HFFc6 (cell line): ENCODE measurements at places on chromosomes 5 and 9. TPM values are rescaled to one million over a fixed set of nuclear protein-coding genes. Genes with fewer than 3 reads are reported as not detected.

Gene APBA1
- total RNA-seq, result 16.8 to 21.1 TPM (median 19.1 TPM) in 3 replicates

DNA sequence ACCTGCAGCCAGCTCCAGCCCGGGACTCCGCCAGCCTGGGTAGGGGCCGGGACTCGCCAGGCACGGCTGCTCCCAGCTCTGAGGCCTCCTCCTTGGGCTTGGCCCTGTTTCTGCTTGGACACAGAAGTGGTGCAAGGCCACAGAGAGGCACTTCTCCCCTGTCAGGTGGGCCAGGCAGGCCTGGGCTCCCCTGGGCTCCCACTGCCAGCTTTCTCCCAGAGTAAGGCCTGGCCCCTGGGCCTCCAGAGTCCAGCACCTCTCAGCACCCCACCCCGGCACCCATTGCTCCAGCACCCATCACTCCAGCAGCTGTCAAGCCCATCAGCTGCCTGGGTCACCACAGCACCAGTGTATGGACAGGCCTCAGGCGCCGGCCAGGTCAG lies 71.1 kb upstream of the LRRTM2 start:
- no peak for DNase-seq

GRCh38 chr5:57953792-57954191 lies 471.2 kb upstream of the ACTBL2 start:
- DNase-seq, result no peak

DNA sequence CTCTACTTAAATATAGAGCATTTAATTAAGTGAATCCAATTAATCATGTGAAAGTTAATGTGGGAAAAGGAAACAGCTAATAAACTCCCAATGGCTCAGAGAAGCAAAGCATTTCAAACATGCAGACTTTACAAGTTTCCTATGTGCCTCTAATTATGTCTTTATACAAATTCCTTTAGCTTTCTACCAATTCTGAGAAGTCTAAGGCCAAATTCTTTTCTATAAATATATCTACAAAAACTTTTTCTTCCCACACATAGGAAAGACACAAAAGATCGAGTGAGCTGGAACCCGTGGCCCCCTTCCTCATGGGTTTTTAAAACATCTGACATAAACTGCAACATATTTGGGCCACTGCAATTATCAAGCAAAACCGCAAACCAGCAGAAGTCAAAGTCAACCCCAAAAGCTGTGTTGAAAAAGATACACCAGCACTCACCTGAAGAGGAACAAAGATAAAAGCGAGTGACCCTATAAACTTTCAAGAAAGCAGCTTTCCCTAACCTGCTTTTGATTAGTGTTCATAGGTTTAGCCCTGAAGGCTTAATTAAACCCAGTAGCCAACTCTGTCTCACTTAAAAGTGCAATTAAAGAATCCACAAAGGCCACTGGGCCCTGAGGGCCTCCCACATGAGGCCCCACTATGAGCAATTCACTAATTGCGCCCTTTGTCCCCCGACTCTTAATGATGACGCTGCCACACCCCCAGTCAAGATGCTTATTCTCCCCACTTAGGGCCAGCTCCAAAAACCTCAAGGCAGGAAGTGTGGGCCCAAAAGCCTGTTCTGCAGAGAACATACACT lies 12.1 kb downstream of the SEMA5A start:
- DNase-seq, result no peak

Gene CORO2A
- 1.2 to 2.4 TPM (median 2.0 TPM) in 3 replicates for total RNA-seq

DNA sequence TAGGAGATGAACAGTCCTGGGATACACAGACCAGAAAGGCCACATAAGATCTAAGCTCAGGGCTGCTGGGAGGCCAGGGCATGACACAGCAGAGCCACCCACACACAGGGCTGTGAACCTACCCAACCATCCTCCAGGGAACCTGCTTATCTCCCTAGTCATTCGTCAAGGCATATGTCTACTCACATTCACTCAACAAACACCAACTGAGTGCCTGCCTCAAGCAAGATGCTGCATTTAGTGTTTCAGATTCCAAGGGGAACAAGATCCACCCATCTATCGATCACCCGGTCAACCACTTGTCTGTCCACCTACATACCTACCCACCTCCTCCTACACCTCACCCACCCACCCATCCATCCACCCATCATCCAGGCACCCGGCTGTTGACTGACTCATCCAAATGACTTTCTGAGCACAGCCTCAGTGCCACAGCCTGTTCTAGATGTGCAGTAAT lies 1.9 kb downstream of the DPM2 start:
- peak; percentile 25 for DNase-seq

DNA sequence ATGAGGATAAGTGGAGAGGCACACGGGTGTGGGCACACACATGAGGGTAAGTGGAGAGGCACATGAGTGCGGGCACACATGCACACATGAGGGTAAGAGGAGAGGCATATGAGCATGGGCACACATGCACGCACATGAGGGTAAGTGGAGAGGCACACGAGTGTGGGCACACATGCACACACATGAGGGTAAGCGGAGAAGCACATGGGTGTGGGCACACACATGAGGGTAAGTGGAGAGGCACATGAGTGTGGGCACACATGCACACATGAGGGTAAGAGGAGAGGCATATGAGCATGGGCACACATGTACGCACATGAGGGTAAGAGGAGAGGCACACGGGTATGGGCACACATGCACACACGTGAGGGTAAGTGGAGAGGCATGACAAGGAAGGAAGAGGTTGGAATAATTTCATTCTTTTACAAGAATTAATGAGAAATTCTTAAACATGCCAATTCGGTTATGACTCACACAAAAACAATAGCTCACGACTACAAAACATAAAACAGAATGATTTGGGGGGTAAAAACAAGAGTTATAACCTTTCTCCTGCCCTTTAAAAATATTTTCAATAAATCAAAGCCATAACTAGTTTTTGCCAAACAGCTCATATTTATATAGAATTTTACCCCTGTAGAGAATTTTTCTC lies 67.5 kb downstream of the APBA1 start:
- DNase-seq, result no peak

Gene TRIM7
- 2.0 to 7.5 TPM (median 4.4 TPM) in 3 replicates for total RNA-seq

Gene GPR151
- total RNA-seq, result not detected in 3 replicates

Gene SPATA31E1
- not detected in 3 replicates for total RNA-seq

GRCh38 chr5:74355041-74355824 lies 285.3 kb downstream of the ENC1 start:
- DNase-seq, result no peak

- no peak for DNase-seq
These were observed 33.3 kb downstream of the UNC5A start for GRCh38 chr5:176843673-176844072.

Gene SFXN1
- total RNA-seq, result 70.3 to 83.0 TPM (median 73.6 TPM) in 3 replicates

GRCh38 chr5:172048539-172049101 lies 42.2 kb upstream of the FBXW11 start:
- no peak for DNase-seq

Gene CTNND2
- total RNA-seq, result not detected in 3 replicates

DNA sequence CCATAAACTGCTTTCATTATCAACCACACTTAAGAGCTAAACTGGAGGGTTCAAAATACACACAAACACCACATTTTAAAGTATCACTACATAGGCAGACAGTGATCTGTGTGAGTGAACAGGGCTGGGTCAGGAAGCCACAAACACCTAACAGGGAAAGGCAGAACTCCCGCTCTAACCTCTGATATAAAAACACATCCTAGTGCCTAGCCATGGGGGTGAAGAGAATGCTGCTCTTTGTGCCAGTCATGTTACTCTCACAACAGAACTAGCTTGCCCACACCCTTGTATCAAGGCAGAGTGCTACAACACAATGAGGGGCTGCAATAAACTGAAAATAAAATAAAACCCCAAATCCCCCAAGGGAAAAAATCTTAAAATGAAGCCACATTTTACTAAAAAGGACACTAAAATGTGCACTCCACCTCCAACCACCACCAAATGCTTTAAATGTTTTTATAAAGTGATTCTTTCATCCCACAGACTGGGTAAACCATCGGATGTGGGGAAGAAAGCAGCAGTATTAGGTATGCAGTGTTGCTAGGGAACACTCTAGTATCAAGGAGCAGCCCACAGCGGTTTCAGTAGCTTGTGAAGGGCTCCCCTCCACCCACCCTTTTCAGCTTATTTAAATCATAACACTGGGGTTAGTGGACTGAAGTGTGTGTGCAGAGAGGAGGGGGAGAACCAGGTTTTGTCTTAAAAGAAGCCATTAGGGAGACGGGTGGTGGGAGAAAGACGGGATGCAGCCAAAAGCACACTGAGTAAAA lies 64.5 kb downstream of the TMEM161B start:
- no peak for DNase-seq

DNA sequence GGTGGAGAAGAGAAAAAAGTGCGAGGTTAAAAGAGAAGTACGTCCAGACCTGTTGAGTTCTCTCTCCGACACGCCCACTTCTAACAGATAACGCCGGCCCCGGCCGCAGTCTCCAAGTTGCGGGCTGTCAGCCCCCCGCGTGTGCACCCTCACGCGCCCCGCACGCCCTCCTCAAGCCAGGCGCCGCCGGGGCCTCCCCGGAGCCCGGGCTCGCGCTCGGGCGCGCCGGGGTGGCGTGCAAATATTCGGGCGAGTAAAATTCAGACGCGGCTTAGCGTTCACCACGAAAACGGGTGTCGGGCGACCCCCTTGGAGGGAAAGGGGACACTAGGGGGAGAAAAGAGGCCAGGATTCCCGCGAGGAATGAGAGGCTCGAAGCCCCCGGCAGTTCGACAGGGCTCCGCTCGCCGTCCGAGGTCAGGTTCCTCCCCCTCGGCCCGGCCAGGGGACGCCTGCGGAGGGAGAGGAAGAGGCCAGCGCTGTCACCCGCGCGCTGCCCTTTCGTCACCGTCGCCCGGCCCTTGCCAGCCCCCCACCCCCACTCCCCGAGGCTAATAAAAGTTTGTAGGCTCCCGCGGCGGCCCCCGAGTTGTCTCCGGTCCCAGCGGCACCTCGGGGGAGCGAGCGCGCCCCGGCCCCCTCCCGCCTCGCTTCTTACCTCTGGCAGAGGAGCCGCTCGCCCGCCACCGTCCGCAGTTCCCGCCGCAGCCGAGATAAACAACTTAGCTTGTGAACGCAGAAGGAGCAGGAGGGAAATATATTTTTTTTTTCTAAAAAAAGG lies 743 bp downstream of the NR3C1 start:
- peak; percentile 41 for DNase-seq

- no peak for DNase-seq
These were observed 431.1 kb downstream of the DTWD2 start for GRCh38 chr5:118557251-118557661.

DNA sequence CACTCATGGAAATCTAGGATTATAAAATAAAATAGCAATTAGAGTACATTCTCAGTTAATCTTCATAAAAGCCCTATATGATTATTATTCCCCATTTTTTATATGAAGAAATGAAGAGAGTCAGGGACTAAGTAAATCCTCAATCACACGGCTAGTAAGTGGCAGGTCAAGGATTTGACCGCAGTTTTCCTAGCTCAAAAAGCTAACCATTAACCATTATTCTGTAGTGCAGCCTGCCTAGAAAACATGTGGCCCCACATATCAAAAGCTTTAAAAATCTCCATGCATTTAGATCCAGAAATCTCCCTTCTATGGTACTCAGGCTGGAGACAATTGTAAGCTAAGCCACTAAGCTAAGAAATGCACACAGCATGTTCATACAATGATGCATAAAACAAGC lies 21.4 kb downstream of the EPB41L4A start:
- no peak for DNase-seq

DNA sequence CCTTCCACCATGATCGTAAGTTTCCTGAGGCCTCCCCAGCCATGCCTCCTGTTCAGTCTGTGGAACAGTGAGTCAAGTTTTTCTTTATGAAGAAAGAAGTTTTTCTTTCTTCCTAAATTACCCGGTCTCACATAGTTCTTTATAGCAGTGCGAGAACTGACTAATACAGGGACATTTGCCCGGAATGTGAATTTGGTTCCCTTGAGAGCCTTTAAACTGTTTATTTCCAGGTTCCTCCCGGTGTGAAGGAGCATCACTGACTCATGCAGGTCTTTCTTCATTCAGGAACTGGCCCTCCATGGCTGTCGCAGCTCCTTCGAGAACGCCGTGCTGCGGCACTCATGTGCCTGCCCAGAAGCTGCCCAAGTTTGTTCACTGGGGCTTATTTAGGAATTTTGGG lies 87.7 kb downstream of the PTCH1 start:
- DNase-seq, result no peak

GRCh38 chr5:177605078-177605477 lies 5.1 kb downstream of the B4GALT7 start:
- DNase-seq, result no peak

- DNase-seq, result no peak
These were observed 136.3 kb downstream of the ENTREP1 start for GRCh38 chr9:69461103-69461887.

Gene BHMT
- not detected in 3 replicates for total RNA-seq

DNA sequence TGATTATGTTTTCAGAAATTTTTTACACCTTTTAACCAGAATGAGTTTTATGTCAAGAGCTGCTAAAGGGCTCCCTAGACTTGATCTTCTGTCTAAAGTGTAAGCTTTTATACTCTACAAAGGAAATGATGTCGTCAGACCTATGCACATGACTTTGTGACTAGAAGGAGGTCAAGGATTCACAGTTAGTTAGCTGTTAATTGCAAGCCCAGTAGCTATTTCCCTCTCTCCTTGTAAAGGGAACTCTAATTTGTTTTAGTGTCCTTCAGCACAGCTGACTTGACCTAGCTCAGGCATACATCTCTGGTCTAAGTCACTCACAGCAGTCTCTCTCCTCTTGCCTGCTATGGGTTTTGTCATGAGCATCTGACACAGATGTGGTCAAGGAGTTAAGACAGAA lies 173.5 kb upstream of the NREP start:
- DNase-seq, result peak; percentile 10

Gene BTNL9
- not detected in 3 replicates for total RNA-seq

Gene SPEF2
- total RNA-seq, result 1.6 to 2.6 TPM (median 2.2 TPM) in 3 replicates

Gene FUBP3
- total RNA-seq, result 60.7 to 64.1 TPM (median 61.8 TPM) in 3 replicates

DNA sequence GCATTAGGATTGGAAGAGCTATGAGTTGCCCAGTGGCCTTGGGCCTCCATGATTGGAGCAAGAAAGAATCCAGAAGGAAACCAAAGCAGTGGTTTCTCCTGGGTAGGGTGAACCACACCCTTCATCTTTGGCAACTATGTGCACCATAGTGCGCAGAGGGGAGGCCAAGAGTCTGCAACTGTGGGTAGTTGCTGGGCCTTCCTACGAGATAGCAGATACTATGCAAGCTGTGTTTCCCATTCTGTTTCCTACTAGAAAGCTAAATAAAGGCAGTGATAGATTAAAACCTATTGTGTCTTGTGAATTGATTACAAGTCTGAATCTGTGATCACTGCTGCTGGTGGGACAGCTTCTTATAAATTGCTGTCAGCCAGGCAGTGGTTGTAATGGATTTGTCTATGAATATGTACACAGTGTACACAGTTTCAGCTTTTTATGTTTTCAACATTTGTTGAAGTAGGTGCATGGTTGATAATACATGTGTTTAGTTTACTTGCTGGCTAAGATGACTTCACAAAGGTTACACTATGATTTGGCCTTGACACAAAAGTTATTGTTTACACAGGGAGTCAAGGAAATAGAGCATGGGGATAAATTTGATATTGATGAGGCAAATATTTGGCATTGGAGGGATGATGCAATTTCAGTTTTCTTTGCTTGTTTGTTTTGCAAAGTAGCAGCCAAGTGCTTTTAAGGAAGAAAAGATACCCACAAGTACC lies 23.7 kb upstream of the PDE8B start:
- no peak for DNase-seq

GRCh38 chr5:81408496-81408895 lies 14.6 kb upstream of the ACOT12 start:
- DNase-seq, result no peak
